ENCODE measurements at places on chromosomes 5 and 9.
A peak's percentile ranks its signal among the peaks of the same experiment; 100 is the strongest.

GRCh38 chr5:87155106-87155505, 112.6 kb upstream of the RASA1 start:
- no peak for DNase-seq

DNA sequence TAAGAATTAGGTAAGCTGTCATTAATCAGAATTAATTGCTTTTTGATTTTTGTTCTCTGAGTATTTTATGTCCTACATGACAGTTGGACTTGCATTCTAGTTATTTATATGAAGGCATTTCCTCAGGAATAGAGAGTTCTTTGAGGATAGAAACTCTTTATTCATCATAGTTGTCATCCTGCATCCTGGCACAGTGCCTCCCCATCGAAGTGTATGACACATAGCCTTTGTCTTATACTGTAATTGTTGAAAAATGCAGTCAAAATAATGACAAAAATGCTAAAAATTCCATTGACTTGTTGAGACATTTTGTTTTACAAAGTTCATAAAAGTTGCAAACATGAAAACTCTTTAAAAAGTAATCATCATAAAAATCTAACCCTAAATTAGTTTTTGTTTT, 36.5 kb downstream of the CFAP95 start:
- no peak for DNase-seq

GRCh38 chr9:90839183-90839728, 37.6 kb downstream of the SYK start:
- DNase-seq: no peak

DNA sequence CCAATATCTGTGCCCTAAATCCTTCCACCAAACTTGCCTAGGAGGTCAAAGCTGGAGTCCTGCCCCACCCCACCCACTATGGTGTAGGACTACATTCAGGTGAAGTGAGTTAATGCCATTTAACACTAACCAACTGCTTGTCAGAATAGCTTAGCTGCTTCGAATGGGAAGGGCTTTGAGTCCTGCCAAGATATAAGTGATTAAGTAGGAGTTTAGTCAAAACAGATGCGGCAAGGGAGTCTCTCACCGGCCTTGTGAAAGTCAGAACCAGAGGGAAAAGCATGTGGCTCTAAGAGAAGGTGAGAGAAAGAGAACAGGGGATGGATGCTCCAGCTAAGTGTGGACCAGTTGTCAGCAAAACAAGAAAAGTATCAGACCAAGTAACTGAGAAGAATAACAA, 132.6 kb downstream of the SPOCK1 start:
- no peak for DNase-seq

- DNase-seq: no peak
These were observed 65.7 kb upstream of the RORB start for GRCh38 chr9:74431467-74431866.

DNA sequence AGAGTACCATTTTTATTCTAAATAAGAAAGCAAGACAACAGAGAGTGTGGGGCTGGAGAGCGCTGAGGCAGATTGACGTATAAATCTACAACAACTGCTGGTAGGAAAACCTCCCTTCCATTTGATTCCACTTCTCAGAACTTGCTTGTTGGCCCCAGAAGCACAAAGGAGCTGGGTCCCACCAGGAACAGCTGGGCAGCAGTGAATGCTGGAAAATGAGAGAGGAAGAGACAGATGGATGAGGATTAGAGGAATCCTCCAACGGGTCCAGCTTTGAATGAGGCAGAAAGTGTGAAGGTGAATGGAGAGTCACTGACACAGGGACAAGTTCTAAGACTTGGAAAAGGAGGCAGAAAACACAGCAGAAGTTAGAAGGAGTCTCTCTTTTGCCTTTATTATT, 14.8 kb downstream of the TAS2R1 start:
- no peak for DNase-seq

- no peak for DNase-seq
These were observed 47.4 kb downstream of the GALNT10 start for GRCh38 chr5:154237946-154238345.

GRCh38 chr5:92265804-92266203, 882.7 kb upstream of the ARRDC3 start:
- no peak for DNase-seq

DNA sequence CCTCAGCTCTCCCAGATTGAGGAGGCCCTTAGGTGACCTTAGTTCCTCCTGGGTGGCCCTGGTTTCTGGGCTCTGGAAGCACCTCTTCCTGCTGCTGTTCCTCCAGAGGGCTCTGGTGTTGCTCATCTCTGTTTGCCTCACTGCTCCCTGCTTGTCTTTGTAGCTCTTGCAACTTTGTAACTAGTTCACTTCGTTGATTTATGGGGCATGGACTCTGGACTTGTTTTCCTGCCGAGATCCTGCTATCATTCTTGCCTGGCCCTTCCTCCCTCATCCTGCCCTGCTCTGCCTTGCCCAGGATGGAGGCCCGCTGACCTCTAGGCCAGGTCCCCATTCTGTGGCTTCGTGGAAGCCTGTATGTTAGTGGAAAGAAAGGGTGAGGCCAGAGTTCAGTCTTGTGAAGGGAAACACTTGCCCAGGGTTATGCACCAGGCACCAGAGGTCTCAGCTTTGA, 169.3 kb downstream of the MACROH2A1 start:
- no peak for DNase-seq

GRCh38 chr5:66469684-66470083, 126.5 kb upstream of the MAST4 start:
- DNase-seq: no peak

- no peak for DNase-seq
These were observed 104.6 kb upstream of the IRX1 start for GRCh38 chr5:3490957-3491507.

DNA sequence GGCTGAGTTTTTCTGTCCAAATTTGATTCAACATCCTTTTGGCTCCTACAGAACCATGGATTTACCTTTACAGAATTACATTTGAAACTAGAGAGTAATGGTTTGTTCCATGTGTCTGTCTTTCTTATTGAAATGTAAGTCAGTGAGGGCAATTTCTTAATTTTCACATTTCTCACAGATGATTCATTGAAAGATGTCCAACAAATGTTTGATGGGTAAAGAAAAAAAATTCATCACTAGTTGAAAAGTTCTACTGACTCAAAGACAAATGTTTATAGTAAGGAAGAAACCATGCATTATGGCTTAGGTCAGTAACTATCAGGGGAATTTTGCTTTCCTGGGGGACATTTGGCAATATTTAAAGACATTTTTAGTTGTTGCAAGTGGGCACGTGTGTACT, 131.6 kb upstream of the TRPM3 start:
- no peak for DNase-seq

DNA sequence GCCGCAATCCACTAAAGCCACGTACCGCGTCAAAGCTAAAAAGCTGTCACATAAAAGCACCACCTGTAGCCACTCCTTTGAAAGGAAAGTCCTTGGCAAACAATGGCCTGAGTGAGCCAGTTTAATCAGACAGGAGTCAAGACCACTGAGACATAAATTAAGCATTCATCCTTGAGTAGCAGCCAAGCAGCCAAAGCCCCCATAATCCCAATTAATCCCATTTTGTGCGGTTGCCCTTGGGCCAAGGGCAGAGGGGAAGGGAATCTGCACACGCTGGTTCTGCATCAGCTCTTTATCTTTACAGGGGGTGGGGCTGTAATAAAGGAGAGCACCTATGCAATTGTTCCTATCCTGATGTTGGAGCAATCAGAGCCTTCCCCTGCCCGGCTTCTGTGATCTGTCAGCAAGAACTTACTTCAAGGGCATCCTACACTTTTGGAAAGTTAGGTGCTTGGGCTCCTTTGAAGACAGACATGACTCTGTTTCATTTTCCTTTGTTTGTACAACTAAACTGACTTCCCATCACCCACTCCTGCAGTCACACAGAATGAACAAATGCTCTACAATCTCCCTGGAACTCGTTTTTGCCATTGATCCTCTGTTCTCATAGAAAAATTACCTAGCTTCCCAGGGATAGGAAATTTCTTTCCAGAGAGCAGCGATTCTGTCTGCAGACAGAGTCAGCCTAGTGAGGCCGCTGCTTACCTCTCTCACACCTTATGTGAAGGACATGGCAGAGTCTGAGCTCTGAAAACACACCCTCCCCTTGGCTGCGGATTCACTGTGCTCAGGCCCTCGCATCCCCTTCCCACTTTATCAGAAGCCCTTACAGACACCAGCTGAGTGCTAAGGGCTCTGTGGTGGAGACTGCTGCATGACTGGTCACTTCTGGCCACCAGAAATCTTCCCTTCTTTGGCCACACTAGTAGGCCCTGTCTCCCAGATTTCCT, 116.2 kb upstream of the TBCA start:
- DNase-seq: no peak

DNA sequence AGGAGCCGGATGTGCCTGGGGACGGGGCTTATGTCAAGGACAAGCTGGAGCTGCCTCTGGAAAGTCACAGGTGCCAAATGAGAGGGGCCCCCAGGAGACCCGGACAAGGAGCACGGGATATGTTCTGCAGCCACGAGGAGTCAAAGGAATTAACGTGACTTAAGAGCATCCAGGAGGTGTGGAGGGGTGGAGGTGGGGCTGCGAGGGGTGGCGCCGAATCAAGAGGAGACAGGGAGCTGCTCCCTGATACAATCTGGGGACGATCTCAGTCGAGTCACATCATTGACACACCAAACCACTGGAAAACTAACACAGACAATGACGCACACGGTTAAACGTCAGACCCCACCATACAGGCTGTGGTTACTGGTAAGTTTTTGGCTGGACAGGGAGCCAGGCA, 10.4 kb downstream of the CCDC127 start:
- no peak for DNase-seq

DNA sequence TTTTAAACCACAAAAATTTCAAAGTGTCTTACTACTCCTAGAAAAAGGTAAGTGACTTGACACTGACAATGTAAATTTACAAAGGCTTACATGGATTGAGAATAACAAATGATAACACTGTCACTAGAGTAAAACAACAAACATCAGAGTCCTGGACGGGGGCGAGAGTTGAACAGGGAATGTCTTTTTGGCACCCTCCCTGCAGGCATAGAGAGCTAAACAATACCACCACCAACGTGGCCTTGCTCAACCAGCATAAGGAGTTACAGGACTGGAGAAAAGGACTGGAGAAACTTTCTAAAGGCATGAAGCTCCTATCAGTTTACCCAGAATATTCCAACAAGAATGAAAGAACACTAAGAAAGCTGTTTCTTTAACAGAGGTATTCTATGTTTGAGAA, 55.3 kb downstream of the PTBP3 start:
- DNase-seq: no peak

DNA sequence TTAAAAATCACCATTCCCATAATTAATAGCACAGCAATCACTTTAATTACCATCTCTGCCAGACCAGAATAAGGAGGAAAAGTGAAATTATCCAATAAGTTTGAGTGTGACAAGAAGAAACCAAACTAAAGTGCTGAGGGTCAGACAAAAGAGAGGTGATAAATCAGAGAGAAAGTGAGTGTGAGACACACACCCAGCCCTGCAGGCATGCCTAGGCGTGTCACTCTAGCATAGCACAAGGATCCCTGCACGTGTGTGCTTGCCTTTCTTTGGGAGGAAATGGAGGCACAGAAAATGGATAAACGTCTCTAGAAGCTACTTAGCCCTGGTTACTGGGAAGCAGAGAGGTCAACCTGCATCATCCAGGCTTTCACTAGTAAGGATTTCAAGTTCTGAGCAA, 56.2 kb downstream of the SEMA6A start:
- DNase-seq: no peak

- peak; percentile 80 for DNase-seq
These were observed 22.2 kb upstream of the JADE2 start for GRCh38 chr5:134503088-134503936.

GRCh38 chr9:111572950-111573604, 26.4 kb downstream of the PTGR1 start:
- DNase-seq: peak; percentile 26

DNA sequence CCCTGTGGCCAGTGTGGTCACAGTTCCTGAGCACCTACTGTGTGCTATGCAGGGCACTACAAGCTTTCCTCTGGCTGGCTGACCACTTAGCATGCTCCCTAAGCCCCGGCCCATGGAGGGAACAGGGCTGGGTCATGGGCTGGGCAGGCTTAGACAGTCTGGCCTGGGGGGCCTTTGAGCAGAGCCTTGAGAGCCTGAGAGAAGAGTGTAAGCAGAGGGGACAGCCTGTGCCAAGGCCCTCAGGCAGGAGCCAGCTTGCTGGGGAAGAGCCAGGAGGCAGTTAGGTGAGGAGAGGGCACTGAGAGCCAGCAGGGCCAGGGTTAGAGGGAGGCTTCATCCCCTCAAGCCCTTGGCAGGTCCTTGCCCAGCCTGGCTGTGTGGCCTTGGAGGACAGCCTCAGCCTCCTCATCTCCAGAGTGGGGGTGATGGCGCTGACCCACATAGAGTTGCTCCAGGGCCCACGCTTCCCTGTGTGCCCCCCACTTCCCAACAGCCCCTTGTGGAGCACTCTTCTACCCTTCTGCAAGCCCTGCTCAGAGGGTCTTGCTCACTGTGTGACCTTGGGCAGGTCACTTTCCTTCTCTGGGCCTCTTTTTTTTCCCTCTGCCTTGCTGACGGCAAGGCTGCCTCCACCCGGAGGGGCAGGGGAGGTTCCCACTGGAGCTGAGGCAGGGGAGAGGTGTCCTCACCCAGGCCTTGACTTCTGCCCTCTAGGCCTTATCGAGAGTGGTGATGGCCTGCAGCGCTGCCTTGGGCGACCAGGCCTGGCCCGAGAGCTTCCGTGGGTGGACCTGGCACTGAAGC, 107.1 kb downstream of the PHF2 start:
- no peak for DNase-seq

DNA sequence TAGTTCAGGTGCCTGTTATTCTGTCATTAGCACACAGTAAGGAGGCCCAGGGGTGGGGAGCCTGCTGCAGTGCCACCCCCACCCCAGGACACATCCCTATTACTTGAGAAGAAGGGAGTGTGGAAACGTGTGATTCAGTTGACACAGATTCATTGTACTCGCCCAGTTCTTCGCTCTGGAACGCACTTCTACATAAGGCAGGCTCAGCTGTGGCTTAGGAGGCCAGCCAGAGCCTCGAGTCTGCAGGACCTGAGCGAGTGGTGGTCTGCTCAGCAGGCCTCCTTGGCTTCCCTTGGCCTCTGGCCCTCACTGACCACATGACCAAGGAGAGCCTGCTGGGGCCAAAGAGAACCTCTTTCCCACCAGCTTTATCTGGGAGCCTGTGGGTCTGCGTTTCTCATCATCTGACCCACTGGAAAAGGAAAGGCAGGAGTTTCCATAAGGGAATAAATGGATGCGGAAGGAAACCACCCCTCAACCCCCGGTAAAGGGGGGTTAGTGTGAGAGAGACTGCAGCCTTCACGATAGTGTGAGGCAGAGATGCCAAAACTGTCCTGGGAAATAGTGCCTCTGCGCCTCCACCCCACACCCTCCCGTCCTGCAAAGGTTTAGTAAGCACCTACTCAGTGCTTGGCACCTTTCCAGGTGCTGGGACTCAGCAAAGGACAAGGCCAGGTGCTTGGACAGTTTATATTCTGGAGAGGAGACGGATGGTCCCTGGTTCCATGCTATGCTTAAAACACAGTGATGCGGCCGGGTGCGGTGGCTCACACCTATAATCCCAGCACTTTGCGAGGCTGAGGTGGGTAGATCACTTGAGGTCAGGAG, 73.7 kb downstream of the PPARGC1B start:
- DNase-seq: peak; percentile 48

All from uterus (tissue), 4 donors.